ENCODE measurements at places on chromosomes 2 and 18.

- no peak within 1 kb of the TSS for H3K27ac ChIP-seq
- peaks cover 69% of the 10 kb centered on the region for H3K27me3 ChIP-seq
- H3K4me3 ChIP-seq, result peak within 1 kb of the TSS; percentile 35
These were observed at the start of gene DCC for GRCh38 chr18:52339891-52340371. Gene DCC (plus strand): TSS chr18:52340197. CDS start chr18:52340788, 591 bp downstream.

DNA sequence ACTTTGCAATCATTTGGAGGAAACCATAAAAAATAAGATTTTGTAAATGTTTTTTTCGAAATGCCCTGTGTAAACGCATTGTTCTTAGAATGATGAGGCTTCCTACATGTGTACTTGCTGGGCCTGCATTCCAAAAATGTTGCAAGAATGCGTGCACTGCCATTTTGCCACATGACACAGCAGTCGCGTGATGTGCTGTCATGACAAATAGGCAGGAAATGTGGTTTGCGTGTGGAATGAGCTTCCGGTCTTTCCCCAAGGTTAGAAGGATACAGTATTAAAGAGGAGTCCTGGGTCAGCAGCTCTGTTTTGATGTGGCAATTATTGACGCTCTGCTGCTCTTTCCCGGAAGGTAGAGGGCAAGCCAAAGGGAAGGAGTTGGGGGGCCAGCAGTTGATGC lies 18.1 kb upstream of the SERPINB2 start:
- no peak overlapping the region for H3K27ac ChIP-seq
- H3K4me1 ChIP-seq, result no peaks in the 10 kb centered on the region
- H3K36me3 ChIP-seq, result no peaks in the 10 kb centered on the region

DNA sequence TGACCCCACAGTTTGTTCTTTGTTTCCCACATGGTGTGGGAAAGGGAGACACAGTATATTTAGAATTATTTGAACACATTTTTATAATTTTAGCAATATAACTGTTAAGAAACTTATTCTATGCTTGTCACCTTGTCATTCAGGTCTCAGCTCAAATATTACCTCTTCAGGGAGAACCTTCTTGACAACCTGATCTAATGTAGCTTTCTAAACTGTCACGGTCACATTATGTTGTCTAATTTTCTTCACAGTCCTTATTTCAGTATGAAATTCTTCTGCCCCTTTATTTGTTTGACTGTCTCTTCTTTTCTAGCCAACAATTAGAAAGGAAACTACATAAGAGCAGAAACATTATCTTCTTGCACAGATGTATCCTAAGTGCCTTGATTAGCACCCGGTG lies 304.3 kb upstream of the PARD3B start:
- no peaks in the 10 kb centered on the region for H3K4me1 ChIP-seq
- H3K36me3 ChIP-seq, result no peaks in the 10 kb centered on the region
- no peaks in the 10 kb centered on the region for H3K27me3 ChIP-seq
- H3K4me3 ChIP-seq, result no peak overlapping the region
- no peak overlapping the region for H3K27ac ChIP-seq

- H3K36me3 ChIP-seq, result no peaks in the 10 kb centered on the region
- H3K27me3 ChIP-seq, result no peaks in the 10 kb centered on the region
- H3K4me1 ChIP-seq, result no peaks in the 10 kb centered on the region
- DNase-seq, result no peak
These were observed 42.4 kb upstream of the GRHL1 start for GRCh38 chr2:9909106-9909505.

- no peaks in the 10 kb centered on the region for H3K27me3 ChIP-seq
- peaks cover 40% of the 10 kb centered on the region for H3K4me1 ChIP-seq
- DNase-seq, result peak; percentile 27
- no peak overlapping the region for H3K4me3 ChIP-seq
- peak overlapping the region; percentile 54 for H3K27ac ChIP-seq
- no peaks in the 10 kb centered on the region for H3K36me3 ChIP-seq
These were observed 107.0 kb downstream of the EXOC6B start for GRCh38 chr2:72718876-72719275.

- peaks cover 30% of the 10 kb centered on the region for H3K4me1 ChIP-seq
- H3K27ac ChIP-seq, result peak overlapping the region; percentile 65
- H3K27me3 ChIP-seq, result no peaks in the 10 kb centered on the region
- DNase-seq, result peak; percentile 72
These were observed 82.5 kb downstream of the SPRED2 start for GRCh38 chr2:65349863-65350262.

GRCh38 chr2:220181165-220181564 lies 553.7 kb downstream of the SLC4A3 start:
- DNase-seq, result no peak
- H3K36me3 ChIP-seq, result no peaks in the 10 kb centered on the region
- H3K27me3 ChIP-seq, result no peaks in the 10 kb centered on the region
- H3K4me3 ChIP-seq, result no peak overlapping the region
- H3K4me1 ChIP-seq, result no peaks in the 10 kb centered on the region

DNA sequence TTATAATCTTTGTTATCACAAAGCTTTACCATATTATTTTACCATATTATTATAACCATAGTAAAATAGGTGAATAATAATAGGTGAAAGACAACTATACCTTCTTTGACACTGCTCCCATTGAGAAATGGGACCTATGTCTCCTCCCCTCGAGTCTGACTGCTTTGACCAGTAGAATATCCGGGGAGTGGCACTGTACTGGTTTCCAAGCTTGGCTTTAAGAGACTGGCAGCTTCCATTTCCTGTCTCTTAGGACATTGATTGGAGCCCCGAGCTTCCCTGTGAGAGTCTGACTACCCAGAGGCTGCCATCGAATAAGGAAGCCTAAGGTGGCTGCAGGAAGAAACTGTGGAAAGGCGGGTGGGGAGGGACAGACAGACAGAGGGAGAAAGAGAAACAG lies 40.1 kb upstream of the PLEKHM3 start:
- DNase-seq, result no peak
- no peaks in the 10 kb centered on the region for H3K4me1 ChIP-seq
- H3K4me3 ChIP-seq, result no peak overlapping the region
- H3K36me3 ChIP-seq, result no peaks in the 10 kb centered on the region

DNA sequence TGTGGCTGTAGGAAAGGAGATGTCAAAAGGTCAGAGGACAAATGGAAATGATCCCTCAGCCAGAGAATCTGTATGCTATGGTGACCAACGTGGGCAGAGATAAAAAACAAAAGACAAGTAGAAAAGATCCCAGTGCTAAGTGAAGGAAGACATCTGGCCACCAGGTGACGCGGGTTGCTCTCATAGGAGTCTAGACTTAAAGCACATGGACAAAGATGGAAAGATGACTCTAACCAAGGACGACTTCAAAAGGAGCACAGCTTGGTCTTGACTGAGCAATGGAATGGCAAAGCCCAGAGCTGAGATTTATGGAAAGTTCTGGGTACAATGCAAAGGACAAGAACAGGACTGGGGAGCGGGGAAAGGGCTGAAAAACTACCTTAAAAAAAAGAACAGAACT lies 96.8 kb downstream of the CLIP4 start:
- no peak for DNase-seq
- H3K4me3 ChIP-seq, result no peak overlapping the region
- no peaks in the 10 kb centered on the region for H3K36me3 ChIP-seq
- H3K27ac ChIP-seq, result no peak overlapping the region
- no peaks in the 10 kb centered on the region for H3K4me1 ChIP-seq

GRCh38 chr2:171102802-171103201 lies 57.9 kb downstream of the TLK1 start:
- no peak for DNase-seq
- H3K4me1 ChIP-seq, result no peaks in the 10 kb centered on the region
- no peaks in the 10 kb centered on the region for H3K27me3 ChIP-seq
- no peak overlapping the region for H3K27ac ChIP-seq

GRCh38 chr2:102050854-102051391 lies 59.2 kb downstream of the IL1R2 start:
- peaks cover 37% of the 10 kb centered on the region for H3K4me1 ChIP-seq
- no peak overlapping the region for H3K4me3 ChIP-seq
- H3K36me3 ChIP-seq, result no peaks in the 10 kb centered on the region
- DNase-seq, result peak; percentile 66

DNA sequence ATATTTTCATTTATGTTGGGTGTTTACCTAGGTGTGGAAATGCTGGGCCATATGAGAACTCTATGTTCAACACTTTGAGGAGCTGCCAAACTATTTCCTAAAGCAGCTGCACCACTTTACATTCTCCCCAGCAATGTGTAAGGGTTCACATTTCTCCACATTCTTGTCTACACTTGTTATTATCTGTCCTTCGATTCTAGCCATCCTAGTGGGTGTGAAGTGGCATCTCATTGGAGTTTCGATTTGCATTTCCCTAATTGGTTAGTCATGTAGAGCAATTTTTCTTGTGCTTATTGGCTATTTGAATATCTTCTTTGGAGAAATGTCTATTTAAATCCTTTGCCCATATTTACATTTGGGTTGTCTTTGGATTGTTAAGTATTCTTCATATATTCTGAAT lies 21.9 kb downstream of the RNF144A start:
- no peak for DNase-seq
- no peaks in the 10 kb centered on the region for H3K36me3 ChIP-seq
- H3K4me1 ChIP-seq, result no peaks in the 10 kb centered on the region
- H3K27ac ChIP-seq, result no peak overlapping the region
- no peak overlapping the region for H3K4me3 ChIP-seq

DNA sequence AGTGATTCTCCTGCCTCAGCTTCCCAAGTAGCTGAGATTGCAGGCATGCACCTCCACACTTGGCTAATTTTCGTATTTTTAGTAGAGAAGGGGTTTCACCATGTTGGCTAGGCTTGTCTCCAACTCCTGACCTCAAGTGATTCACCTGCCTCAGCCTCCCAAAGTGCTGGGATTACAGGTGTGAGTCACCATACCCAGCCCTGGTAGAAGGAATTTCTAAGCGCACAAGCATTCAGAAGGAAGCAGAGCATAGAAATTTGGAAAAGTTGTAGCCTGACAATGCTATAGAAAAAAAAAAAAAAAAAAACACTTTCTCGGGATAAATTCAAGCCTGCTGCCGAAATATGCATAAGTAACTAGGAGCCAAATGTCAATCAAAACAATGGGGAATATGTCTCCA lies 249.4 kb downstream of the GRB14 start:
- no peak overlapping the region for H3K27ac ChIP-seq
- H3K4me3 ChIP-seq, result no peak overlapping the region
- no peaks in the 10 kb centered on the region for H3K36me3 ChIP-seq

DNA sequence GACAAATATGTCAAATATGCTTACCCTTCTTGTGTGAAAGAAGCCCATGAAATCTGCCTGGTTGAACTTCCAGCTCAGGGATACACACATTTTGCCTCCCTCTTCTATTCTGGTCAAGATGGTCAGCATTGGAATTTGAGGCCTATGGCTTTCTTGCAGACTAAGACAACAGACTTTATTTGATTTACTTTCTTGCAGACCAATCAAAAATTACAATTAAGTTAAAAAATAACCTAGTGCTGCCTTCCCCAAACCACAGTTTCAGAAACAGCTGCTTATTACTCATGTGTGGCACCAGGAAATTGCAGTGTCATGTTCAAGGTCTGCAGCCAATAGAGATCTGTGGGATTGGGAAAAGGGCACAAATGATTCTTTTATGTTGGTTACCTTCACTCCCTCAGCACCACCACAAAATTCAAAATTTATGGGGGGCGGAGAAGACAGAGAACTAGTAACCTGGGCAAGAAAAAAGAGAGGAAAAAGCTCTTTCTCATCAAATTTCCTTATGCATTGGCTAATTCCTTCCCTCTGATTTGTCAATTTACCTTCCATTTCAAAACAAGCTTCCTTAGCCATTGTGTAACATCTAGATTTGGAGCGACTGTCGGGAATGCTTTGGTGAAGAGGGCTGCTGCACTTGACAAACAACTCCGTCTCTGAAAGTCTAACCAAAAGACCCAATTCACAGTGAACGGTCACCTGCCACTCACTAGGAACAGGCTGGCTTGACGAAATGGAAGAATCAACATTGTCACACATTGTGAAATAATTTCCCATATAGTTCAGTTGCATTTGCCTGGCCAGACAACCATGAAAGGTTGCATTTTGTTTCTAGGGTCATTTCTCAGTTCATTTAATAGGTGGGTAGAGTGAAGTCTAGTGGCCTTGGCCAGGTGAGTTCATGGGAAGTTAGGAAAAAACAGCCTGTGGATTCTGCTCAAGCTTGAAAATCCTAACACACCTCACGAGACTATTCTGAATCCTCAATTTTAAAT lies 100.4 kb upstream of the FZD5 start:
- H3K27me3 ChIP-seq, result no peaks in the 10 kb centered on the region
- peak; percentile 39 for DNase-seq
- no peak overlapping the region for H3K4me3 ChIP-seq

GRCh38 chr2:31082002-31082401 lies 56.2 kb downstream of the GALNT14 start:
- peaks cover 4% of the 10 kb centered on the region for H3K4me1 ChIP-seq
- no peaks in the 10 kb centered on the region for H3K27me3 ChIP-seq
- no peaks in the 10 kb centered on the region for H3K36me3 ChIP-seq

DNA sequence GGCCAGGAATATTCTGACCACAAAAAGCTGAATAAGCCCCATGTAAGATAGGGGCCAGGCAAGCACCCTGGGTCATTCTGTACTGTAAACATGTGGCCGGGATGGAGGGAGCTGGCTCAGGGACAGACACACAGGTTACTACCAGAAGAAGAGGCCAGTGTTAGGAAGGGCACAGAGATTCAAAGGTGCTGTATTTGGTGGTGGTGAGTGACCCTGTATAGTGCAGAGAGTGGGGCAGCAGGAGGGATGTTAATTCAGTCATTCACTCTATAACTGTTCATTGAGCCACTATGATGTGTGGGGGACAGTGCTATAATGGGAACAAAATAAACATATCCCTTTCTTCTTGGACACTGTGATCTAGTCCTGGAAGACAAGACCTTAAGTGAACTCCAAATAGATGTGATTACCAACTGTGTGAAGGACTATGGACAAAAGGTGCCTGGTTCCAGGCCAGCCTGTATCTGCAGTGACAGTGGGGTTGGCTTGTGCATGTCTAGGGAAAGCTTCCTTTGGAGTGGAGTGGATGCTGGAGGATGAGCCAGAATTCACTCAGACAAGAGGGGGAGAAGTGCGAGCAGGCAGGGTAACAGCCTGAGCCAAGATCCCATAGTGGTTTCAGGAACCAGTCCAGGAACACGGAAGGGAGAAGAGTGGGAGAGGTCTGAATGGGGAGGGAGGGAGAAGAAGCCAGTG lies 8.3 kb downstream of the MOCOS start:
- no peak overlapping the region for H3K27ac ChIP-seq
- H3K4me3 ChIP-seq, result no peak overlapping the region
- H3K36me3 ChIP-seq, result no peaks in the 10 kb centered on the region
- no peak for DNase-seq
- H3K27me3 ChIP-seq, result no peaks in the 10 kb centered on the region

DNA sequence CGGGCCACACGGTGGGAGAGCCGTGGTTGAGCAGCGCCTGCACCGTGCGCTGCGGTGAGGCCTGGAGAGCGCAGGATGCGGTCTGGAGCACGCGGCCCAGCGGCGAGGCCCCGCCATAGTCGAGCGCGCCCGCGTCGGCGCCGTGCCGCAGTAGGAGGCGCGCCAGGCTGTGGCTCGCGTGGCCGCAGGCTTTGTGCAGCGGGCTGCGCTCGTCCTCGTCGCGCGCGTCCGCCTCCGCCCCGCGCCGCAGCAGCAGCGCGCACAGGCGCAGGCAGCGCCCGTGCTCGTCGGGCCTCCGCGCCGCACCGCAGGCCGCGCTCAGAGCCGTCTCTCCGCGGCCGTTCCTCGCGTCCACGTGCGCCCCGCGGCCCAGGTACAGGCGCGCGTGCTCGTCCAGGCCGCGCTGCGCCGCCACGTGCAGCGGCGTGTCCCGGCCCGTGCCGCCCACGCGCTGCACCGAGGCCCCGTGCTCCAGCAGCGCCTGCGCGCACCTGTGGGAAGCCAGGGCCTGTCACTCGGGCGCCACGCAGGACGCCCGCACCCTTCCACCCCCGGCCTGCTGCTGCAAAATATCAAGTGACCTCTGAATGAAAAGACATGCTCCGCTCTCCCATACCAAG lies 46.3 kb upstream of the GBX2 start:
- DNase-seq, result no peak
- H3K27ac ChIP-seq, result no peak overlapping the region
- no peaks in the 10 kb centered on the region for H3K4me1 ChIP-seq
- H3K4me3 ChIP-seq, result no peak overlapping the region
